Activated CD8-positive, alpha-beta T cell treated with anti-CD3 and anti-CD28 coated beads for 36 hours (primary cell): ENCODE measurements at places on chromosomes 2 and 18. TPM values are rescaled to one million over a fixed set of nuclear protein-coding genes. Genes with fewer than 3 reads are reported as not detected.

The TMBIM1 gene
- 57.9 TPM for total RNA-seq

The EPG5 gene
- 15.3 TPM for total RNA-seq

The TSGA10 gene
- 9.2 TPM for total RNA-seq

The SRD5A2 gene
- total RNA-seq: not detected

The DSC3 gene
- 0.04 TPM for total RNA-seq

The PLEKHH2 gene
- 0.56 TPM for total RNA-seq

The CCDC74B gene
- 3.0 TPM for total RNA-seq

The ALLC gene
- not detected for total RNA-seq
